ENCODE measurements at places on chromosomes 13 and 19.
A peak's percentile ranks its signal among the peaks of the same experiment; 100 is the strongest.

GRCh38 chr13:65966991-65967451 is 1263.1 kb downstream of the PCDH9 start:
- DNase-seq = peak; percentile 4

DNA sequence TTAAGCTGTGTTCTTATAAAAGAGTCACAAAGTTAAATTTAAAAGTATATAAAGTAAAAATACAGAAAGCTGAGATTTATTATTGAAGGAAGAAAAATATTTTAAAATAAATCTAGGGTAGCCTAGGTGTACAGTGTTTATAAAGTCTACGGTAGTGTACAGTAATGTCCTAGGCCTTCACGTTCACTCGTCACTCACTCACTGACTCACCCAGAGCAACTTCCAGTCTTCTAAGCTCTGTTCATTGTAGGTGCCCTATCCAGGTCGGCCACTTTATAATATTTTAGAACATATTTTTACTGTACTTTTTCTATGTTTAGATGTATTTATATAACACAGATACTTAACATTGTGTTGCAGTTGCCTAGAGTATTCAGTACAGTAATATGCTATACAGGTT is 47.4 kb downstream of the NDFIP2 start:
- no peak for DNase-seq

- DNase-seq = no peak
Measured at GRCh38 chr13:66612983-66613382, 617.2 kb downstream of the PCDH9 start.

DNA sequence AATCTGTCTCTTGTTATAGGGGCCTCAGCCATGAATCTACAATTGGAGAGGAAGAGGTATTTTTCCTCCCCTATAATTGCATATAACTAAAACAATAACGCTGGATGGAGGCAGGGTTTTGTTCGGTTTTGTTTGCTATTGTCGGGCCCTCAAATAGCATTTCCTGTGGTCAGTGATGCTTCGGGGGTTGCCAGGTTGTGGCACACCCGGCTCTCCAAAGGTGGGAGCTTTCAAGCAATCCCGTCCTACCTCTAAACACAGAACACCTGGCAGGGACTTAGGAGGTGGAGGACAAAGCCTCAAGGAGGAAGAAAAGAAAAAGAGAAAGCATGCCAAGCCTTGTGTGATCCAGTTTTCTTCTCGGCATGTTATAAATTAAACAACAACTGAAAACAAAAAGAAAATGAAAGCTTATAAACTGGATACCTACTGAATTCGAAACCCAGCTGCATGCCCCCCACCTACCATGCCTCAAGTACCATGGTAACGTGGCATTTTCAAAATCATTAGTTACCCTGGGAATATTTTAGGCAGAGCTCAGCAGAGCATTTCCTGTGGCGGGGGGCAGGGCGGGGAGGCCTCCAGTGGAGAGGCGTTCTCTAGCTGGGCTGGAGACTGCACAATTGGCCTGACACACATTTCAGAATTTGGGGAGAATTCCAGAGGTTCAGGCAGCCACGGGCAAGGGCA is 213.8 kb downstream of the DCLK1 start:
- DNase-seq = no peak

DNA sequence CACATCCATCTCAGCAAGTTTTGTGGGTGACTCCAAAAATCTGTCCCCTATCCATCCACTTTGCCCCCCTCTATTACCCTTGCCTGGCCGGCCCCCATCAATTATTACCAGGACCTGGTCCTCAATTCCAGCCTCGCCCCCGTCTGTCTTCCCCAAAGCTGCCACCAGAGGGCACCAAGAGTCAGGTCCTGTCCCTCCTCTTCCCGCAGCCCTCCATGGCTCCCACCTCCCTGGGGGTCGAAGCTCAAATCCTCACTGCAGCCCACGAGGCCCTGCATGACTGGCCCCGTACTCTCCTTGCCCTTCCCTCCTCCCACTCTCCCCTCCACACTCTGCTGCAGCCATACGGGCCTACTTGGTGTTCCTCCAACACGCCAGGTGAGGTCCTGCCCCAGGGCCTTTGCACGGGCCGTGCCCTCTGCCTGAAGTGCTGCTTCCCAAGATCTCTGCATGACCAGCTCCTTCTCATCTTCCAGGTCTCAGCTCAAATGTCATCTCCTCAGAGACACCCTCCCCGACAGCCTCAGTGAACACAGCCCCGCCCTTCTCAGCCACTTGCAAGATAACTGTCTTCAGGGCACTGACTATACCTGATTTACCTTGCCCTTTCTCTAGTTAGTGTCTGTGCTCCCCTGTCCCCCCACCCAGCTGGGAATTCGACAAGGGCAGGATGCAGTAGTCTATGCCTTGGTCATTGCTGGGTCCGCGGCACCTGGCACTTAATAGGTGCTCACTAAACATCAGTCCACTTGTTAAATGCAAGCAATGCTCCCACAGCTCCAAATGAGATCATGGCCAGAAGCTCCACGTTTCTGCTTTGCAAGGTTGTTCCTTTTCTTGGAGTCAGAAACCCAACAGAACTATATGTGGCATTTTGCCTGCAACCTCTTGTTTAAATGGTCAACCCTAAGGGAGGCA is 16.8 kb upstream of the SEMA6B start:
- peak; percentile 93 for DNase-seq

GRCh38 chr13:52749419-52749818 is 9.8 kb upstream of the CNMD start:
- DNase-seq = no peak

DNA sequence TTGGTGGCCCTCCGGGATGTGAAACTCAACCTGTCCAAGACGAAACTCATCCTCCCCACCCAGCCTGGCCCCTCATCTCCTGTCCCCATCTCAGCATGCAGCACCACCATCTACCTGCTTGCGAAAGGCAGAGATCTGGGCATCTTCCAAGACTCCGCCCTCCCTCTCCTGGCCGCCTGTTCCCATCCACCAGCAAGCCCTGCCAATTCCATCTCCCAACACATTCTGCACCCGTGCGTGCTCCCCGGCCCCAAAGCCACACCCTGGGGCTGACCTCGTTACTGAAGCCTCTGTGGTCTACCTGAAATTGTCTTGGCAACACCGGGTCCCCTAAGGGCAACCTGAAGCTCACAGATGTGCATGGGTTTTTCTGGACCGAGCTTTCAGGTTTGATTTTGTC is 13.2 kb upstream of the CAMSAP3 start:
- DNase-seq = no peak

GRCh38 chr13:30128095-30128494 is 179.3 kb downstream of the KATNAL1 start:
- no peak for DNase-seq

GRCh38 chr19:35408284-35409171 is 37.7 kb downstream of the GPR42 start:
- DNase-seq = no peak

DNA sequence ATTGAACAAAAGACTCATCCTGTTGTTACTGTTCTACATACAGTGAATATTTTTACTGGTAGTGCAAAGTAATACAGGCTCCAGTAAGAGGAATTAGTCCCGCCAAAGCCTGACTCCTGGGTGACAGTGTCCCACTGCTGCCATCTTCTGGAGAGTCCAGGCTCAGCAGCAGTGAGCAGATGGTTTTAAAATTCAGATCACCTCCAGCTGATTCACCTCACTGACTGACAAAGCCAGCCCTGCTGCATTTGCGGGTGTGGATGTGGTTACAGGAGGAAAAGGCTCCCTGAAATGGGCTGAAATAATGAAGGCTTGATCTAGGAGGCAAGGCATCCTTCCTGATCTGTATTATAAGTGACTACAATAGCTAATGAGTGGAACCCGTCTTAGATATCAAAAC is 18.3 kb downstream of the PABPC3 start:
- DNase-seq = peak; percentile 28

DNA sequence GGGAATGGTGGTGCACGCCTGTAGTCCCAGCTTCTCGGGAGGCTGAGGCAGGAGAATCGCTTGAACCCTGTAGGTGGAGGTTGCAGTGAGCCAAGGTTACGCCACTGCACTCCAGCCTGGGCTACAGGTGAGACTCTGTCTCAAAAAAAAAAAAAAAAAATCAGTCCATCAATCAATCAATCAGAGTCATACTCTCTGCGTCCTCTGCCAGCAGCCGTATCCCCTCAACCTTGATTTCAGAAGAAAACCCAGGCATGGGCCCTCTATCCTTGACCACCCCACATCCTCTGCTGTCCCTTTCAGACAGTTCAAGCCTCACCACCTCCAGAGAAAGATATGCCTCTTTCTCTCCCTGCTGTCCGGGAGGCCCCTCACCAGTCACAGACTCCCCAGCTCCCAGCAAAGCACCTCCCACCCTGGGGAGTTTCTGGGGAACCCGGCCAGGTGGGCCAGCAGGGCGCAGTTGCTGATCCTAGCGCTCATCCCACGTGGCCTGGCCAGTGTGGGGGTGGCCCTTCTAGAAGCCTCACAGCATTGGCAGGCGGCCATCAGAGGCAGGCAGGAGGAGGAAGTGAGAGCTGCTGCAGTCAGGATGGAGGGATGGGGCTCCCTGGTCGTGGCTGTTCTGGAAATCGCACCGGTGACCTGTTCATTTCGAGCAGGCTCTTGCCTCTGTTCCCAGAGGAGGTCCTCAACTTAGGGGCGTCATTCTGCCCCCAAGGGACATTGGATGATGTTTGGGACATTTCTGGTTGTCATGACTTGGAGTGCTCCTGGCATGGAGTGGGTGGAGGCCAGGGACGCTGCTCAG is 10.2 kb upstream of the JSRP1 start:
- DNase-seq = no peak

GRCh38 chr13:109812382-109812781 is 26.0 kb upstream of the IRS2 start:
- no peak for DNase-seq

- no peak for DNase-seq
Measured at GRCh38 chr13:42071672-42072419, 23.4 kb downstream of the DGKH start.

GRCh38 chr13:95588721-95589120 is 36.2 kb downstream of the CLDN10 start:
- DNase-seq = no peak

DNA sequence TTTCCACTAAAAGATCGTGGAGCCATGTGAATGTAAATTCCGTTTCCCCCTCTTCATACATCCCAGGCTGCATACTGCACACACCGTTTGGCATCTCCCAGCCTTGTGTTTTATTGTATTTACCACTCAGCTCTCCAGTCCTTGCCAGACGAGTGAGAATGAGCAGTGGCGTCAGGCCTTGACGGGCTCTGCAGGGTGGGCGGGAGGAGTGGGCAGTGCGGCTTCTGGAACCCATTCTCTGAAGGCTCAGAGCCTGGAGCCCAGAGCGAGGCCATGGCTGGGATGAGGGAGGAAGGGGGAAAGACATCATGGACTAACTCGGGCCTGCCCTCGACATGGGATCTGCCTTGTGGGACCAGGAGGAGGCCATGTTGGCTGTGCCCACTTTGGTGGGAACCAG is 25.1 kb downstream of the BICRA start:
- DNase-seq = no peak

DNA sequence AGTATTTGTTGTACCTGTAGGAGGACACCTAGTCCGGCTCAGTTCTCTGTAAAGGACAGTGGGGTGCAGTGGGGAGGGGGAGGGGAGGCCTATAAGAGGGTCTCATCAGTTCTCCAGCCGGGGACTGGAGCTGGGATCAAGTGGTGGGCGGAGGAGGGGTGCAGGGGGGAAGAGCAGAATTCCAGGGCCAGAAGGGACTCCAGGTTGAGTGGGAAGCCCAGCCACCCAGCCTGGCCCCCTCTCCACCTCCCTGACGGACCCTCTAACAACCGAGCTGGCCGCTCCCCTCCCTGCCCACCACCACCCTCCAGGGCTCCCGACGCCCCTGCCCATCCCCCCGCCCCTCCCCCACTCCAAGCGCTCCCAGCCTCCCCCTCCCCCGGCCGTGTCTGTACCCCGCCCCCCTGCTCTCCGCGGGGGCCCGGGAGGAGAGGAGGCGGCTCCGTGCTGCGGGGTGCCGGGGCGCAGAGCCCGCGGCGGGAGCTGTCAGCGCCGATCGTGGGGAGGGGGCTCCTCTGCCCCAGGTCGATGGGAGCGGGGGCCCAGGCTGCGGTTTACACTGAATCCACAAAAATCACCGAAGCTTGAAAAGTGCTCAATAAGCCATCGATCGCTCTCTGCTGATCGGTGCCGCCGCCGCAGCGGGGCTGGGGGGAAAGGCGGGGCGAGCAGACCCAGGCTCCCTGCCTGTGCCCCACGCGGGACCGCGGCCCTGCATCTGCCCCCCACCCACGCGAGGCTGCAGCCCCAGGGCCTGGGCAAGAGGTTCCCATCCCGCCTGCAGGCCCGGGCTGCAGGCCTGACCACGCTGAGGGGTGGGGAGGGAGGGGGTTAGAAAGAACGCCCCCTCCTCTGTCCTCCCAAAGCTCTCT is 34.6 kb upstream of the ONECUT3 start:
- no peak for DNase-seq

DNA sequence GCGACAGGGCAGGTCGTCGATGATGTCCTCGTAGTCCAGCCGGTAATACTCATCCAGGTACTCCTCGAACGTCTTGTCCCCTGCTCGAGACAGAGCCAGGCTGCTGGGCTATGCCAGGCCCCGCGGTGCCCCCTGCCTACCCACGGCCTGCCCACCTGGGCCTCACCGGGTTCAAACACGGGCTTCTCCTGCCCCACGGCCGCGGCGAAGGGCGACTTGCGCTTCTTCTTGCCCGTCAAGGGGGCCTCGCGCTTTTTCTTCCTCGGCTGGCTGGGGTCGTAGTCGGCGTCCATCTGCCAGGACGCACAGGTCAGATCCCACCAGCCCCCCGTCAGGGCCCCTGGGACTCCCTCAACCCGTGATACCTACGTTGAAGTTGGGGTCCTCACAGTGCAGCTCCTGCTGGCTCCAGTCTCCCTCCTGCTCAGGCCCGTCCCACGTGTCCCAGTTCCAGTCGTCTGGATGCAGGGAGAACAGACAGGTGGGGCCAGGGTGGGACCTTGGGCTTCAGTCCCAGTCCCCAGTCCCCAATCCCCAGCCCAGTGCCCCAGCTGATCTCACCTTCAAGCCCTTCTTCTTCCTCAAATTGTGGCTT is 8.1 kb downstream of the KRI1 start:
- no peak for DNase-seq

- no peak for DNase-seq
Measured at GRCh38 chr19:9431475-9431874, 3.9 kb downstream of the ZNF266 start.

DNA sequence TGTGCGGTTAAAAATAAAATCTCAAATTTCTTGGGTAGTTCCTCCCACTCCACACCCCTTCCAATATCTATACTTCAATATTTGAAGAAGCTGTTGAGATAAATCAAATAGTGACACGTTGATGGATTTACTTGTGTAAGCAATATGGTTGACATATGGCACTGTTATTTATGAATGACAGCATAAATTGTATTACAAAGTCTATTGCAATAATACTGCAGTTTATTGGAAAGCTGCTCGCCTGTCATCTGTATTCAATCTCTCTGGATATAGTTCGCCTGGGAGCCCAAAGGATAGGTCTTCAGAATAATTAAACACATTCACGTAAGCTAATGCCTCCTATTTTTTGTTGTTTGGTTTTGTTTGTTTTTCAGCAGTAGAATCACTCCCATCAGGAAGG is 5.0 kb upstream of the ZIC5 start:
- no peak for DNase-seq

GRCh38 chr19:48393559-48394330 is at the start of gene GRIN2D:
GRIN2D (plus strand) TSS chr19:48393668; CDS start chr19:48398393, 4,725 bp downstream.
- DNase-seq = peak; percentile 61

- DNase-seq = no peak
Measured at GRCh38 chr13:96994017-96994857, at the start of gene OXGR1. OXGR1 (minus strand) TSS chr13:96994476; CDS start chr13:96987759, 6,717 bp downstream.

- no peak for DNase-seq
Measured at GRCh38 chr19:2118438-2118837, 21.7 kb downstream of the IZUMO4 start.

Data from HuH-7.5 (cell line).